ENCODE measurements at places on chromosomes 7 and 10.

GRCh38 chr10:132355297-132355696 lies 23.3 kb downstream of the LRRC27 start:
- no peak for DNase-seq

DNA sequence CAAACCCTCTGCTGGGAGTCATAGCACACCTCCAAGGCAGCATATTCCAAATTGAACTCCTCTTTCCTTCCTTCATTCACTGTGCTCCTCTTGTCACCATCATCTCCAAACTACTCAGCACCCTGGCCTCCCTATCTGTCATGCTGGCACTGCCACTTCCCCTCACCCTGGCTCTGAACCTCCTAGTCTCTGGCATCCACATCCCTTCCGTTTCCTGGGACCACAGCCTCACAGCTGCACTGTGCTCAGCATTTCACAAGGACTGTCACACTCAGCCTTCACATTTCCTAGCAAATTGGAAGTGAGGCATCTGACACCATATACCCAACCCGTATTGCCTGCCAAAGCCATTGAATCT lies 124.7 kb downstream of the WDR11 start:
- DNase-seq, result no peak

DNA sequence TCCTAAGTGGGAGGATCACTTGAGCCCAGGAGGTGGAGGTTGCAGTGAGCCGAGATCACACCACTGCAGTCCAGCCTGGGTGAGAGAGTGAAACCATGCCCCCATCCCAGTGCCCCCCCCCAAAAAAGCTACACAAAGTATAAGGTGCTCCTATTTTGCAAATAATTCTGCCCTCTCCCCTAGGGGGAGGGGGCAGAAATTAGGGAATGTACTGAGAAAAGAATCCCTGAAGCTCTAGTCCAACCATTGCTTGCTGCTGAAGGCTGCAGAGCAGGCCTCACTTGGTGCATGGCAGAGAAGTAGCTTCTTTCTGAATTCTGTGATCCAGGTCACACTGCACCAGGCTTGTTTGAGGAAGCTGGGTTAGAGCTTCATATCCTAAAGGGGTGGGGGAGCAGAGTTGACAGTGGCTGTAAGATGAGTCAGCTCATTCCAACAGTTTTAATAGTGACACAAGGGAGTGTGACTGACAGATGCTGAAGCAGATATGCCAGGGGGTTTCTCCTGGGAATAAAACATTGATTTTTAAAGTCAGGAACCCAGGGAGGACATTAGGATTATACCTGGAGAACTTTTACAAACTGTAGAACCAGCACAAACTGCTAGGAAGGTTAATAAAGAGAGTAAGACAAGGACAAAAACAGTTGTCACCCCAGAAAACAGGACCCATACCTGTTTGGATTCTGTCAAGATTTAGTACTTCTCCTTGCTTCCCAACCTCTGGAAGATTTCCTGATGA lies 32.8 kb upstream of the STRIP2 start:
- no peak for DNase-seq

- no peak for DNase-seq
Observed at GRCh38 chr10:92550924-92551323, 23.0 kb downstream of the IDE start.

DNA sequence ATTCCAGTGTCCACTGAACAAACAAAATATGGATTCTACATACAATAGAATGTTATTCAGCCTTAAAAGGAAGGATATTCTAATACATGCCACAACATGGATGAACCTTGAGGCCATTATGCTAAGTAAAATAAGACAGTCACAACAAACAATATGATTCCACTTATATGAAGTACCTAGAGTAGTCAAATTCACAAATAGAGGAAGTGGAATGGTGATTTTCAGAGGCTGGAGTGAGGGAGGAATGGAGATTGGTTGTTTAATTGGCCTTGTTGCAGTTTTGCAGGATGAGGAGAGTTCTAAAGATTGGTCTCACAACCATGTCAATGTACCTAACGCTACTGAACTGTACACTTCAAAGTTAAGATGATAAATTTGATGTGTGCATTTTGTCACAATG lies 119.6 kb downstream of the CHN2 start:
- no peak for DNase-seq

DNA sequence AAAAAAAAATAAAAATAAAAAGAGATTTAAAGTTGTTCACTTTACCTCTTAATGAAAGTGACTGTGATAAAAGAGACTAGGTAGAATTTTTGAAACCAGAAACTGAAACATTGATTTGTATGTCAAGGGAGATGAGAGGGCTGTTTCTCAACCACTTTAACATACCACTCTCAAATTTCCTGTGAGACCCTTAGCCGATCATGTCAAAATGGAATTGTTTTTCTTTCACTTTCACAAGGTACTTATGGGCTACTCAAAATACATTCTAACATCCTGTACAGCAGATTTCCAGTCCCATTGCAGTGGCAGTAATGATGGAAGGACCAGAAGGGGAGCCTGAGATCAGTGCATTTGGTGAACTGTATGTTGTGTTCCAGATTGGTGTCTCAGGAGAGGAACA lies 261.2 kb downstream of the PPP1R3A start:
- no peak for DNase-seq

DNA sequence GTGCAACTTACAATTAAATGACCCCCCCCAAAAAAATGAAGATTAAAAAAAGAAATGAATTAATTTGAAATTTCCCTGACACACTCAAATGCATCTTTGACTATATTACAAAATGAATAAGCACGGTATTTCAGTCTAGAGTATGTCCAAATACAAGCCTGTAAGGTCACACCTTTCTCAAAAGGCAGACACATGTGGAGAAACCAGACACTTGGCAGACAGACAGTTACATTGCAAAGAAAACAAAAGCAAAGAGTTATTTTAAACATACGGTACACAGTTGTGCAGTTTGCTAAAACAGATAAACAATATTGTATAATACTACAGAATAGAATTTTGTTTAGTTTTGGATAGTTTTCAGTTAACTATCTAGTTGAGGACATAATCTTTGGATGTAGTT lies 153.0 kb downstream of the ATE1 start:
- no peak for DNase-seq

- no peak for DNase-seq
Observed at GRCh38 chr10:17989908-17990767, 38.4 kb downstream of the SLC39A12 start.

DNA sequence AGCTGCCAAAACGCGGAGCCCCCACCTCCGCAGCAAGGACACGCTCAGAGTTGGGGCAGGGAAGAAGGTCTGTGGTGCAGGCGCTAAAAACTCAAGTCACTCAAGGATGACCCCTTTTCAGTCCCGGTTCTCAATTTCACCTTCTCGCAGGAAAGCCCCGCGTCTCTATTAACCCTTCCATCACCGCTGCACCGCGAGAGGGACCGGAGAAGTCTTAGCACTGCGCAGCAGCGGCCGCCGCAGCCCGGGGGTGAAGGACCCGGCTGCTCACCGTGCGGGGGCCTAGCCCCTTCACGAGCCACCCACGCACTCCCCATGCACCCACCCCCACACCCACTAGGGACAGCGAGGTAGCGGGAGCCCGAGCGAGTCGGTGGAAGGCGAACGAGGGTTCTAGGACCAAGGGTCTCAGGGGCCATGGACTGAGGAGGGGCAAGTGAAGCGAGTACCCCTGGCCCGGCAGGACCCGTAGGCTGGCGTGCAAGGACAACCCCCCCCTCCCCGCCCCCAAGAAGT lies 162.9 kb downstream of the SH3PXD2A start:
- DNase-seq, result no peak

DNA sequence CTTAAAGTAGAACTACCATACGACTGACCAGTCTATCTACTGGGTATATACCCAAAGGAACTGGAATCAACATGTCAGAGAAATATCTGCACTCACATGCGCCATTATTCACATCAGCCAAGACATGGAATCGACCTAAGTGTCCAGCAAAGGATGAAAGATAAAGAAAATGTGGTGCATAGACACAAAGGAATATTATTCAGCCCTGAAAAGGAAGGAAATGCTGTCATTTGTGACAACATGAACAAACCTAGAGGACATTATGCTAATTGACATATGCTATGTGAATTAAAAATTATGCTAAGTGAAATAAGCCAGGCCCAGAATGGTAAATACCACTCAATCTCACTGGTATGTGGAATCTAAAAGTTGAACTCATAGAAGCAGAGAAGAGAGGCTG lies 123.7 kb downstream of the KLF6 start:
- DNase-seq, result no peak

DNA sequence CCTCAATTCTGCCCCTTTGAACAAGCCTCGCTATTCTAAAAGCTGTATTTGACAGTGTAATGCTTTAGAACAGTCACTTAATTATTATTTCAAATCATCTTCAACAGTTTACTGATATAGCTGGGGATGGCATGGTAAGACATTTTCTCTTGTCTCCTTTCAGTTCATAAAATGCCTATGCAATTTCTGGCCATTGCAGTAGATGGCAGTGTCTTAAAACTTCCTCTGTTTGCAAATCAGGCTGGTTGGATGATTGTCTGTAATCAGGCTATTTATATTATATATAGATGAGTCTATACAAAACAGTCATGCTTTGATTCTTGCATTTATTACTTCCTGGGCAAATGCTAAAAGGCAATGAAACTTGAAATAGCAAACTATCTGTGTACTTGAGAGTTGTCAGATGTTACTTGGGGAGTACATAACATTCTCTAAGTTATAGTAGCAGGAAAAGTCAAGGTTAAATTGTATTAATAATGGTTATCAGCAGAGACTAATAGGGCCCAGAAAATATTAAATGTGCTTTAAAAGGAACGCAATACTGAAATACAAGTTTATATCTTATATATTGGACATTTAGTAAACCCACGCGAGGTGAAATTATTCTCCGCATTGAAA lies 55.5 kb upstream of the LHFPL3 start:
- DNase-seq, result peak; percentile 78

Data from pons (tissue), 1 donor.